Upper lobe of right lung (tissue), 1 donor: ENCODE measurements at places on chromosomes 11 and 22. TPM values are rescaled to one million over a fixed set of nuclear protein-coding genes. Genes with fewer than 3 reads are reported as not detected.

GRCh38 chr11:117010808-117011540 is 87.3 kb downstream of the SIK3 start:
- no peak for DNase-seq
- no peaks in the 10 kb centered on the region for H3K4me1 ChIP-seq
- no peaks in the 10 kb centered on the region for H3K36me3 ChIP-seq
- no peaks in the 10 kb centered on the region for H3K27me3 ChIP-seq
- H3K27ac ChIP-seq: no peak overlapping the region
- H3K4me3 ChIP-seq: no peak overlapping the region

DNA sequence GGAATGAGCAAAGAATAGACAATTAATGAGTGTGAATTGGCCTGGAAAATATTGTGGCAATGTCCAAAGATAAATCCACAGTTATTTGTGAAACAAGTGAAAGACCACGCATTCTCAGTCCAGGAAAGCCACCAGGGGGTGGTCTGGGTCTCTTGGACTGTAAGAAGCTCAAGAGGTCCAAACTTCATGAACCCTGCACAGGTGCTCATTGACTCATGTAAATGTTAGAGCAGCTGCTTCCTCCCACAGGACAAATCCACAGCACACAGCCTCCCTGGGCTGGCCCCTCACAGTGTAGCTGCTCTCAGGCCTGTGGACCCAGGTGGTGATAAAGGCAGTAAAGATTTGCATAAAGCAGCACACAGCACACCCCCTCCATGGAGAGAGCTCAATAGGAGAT is 114.0 kb downstream of the ZNF280B start:
- no peak overlapping the region for H3K4me3 ChIP-seq
- H3K4me1 ChIP-seq: no peaks in the 10 kb centered on the region
- peaks cover 4% of the 10 kb centered on the region for H3K27me3 ChIP-seq
- H3K36me3 ChIP-seq: no peaks in the 10 kb centered on the region

DNA sequence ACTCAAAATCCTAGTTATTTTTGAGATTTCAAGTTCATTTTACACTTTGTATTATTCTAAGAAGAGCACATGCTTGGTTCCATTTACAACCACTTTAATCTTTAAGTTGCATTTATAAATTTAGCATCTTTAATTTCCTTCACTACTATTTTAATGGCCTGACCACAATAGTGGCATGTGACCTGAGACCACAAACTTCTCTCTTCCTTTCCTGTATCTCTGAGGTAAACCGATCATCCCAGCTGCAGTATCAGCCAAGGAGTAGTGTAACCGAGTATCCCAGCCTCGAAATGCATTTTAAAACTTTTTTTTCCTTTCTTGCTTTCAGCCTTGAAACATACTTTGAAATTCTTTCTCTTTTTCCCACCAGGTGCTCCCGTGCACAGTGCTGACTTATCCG is 28.7 kb upstream of the CBX6 start:
- H3K27ac ChIP-seq: no peak overlapping the region
- no peaks in the 10 kb centered on the region for H3K4me1 ChIP-seq
- no peaks in the 10 kb centered on the region for H3K36me3 ChIP-seq
- H3K27me3 ChIP-seq: no peaks in the 10 kb centered on the region

DNA sequence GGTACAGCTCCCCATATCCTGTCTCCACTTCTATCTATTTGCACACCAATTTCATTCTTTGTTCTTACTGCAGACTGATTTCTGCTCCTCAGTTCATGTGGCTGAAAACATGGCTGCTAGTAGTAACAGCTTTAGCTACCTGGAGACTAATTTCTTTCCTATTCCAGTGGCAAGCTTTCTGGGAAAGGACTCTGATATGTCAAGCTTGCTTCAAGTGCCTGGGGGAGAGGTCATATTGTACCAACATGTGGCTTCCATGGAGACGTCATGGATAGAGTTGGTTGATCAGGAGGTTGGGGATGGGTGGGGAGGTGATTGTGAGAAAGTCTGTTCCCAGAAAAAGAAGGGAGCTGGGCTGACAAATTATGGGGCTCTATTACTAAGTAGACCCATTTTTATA is 44.9 kb downstream of the ADM start:
- H3K27me3 ChIP-seq: no peaks in the 10 kb centered on the region
- no peak overlapping the region for H3K27ac ChIP-seq
- no peaks in the 10 kb centered on the region for H3K36me3 ChIP-seq
- H3K4me3 ChIP-seq: no peak overlapping the region
- peaks cover 17% of the 10 kb centered on the region for H3K4me1 ChIP-seq

DNA sequence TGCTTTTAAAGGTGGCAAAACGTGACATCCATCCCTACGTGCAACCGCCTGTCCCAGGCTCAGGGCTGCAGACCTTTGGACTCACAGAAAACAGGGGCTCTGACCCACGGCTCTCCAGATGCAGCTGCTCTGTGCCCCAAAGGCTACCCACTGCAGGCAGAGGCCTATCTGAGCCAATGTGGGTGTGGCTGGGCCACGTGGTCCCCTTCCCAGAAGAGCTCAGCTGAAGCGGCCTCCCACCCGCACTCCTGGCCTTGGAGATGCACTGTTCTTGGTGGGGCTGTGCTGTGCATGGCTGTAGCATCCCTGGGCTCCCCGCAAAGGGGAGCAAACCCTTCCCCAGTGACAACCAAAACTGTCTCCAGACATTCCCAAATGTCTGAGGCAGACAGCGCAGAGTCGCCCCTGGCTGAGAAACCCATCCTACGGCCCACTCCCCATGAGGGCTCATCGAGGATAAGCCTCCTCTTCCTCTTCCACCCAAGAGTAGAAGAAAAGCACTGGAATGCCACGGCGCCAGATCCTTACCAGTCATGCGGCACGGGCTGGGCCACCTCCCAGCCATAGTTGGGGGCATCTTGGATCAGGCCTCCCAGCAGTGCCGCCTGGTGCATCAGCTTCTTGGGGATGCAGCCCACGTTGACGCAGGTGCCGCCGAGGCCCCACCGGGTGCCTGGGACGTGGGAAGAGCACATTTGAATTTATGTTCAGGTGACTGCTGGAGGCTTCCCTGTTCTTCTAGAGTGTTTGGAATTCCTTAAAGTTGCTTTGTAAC is 23.1 kb upstream of the COMT start:
- H3K27me3 ChIP-seq: no peaks in the 10 kb centered on the region
- no peak overlapping the region for H3K4me3 ChIP-seq
- peaks cover 50% of the 10 kb centered on the region for H3K36me3 ChIP-seq
- H3K27ac ChIP-seq: no peak overlapping the region

DNA sequence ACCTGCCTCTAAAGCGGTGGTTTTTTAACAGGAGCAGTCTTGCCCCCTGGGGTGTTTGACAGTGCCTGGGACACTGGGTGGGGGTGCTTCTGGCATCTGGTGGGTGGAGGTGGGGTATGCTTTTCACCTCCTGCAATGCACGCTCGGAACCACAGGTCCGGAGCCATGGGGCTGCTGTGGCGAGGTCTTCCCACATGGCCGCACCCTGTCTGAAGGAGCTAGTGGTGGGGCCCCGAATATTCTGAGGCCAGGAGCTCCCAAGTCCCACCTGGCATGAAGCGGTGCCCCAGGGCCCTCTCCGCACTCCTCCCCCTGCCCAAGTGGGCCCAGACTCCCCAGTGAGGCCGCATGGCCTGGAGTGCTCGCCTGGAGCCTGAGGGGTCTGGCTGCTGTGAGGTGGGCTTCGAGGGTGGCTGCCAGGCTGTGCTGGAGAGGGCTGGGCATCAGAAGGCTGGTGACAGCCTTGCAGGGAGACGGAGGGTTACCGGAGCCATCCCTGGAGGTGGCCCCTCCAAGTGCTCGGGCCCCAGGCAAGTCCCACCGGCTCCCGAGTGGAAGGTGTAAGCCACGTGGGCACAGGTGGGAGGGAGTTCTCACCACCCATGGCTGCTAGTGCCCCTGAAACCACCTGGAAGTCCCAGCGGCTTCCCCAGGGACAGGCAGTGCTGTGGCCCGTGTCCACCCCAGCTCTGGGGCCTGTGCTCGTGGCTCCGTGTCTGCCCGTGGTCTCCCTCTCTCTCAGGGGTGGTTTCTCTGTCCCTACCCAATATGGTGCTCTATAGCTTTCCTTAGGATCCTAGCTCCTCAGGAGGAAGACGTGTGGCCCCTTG is 15.1 kb downstream of the TBX1 start:
- DNase-seq: no peak
- H3K36me3 ChIP-seq: no peaks in the 10 kb centered on the region
- H3K27ac ChIP-seq: no peak overlapping the region
- peaks cover 24% of the 10 kb centered on the region for H3K27me3 ChIP-seq
- H3K4me1 ChIP-seq: peaks cover 4% of the 10 kb centered on the region
- H3K4me3 ChIP-seq: no peak overlapping the region

DNA sequence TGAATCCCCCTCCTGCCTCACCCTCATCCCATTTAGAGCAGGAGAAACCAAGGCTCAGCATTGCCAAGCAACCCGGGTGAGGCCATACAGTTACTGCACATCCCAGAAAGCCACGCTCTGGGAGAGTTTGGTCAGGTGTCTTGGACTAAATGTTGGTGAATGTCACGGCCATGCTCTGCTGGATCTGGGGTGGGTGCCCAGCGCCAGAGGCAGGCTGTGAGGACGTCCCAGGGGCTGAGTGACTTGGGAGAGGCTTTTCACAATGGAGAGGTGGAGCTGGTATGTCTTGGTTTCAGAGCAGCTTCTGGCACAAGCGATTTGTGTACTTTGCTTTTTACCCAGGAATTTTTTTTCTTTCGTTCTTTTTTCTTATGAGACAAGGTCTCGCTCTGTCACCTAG is 6.6 kb downstream of the SERHL2 start:
- no peaks in the 10 kb centered on the region for H3K27me3 ChIP-seq
- peaks cover 4% of the 10 kb centered on the region for H3K4me1 ChIP-seq
- no peak overlapping the region for H3K27ac ChIP-seq
- H3K36me3 ChIP-seq: no peaks in the 10 kb centered on the region
- H3K4me3 ChIP-seq: no peak overlapping the region

DNA sequence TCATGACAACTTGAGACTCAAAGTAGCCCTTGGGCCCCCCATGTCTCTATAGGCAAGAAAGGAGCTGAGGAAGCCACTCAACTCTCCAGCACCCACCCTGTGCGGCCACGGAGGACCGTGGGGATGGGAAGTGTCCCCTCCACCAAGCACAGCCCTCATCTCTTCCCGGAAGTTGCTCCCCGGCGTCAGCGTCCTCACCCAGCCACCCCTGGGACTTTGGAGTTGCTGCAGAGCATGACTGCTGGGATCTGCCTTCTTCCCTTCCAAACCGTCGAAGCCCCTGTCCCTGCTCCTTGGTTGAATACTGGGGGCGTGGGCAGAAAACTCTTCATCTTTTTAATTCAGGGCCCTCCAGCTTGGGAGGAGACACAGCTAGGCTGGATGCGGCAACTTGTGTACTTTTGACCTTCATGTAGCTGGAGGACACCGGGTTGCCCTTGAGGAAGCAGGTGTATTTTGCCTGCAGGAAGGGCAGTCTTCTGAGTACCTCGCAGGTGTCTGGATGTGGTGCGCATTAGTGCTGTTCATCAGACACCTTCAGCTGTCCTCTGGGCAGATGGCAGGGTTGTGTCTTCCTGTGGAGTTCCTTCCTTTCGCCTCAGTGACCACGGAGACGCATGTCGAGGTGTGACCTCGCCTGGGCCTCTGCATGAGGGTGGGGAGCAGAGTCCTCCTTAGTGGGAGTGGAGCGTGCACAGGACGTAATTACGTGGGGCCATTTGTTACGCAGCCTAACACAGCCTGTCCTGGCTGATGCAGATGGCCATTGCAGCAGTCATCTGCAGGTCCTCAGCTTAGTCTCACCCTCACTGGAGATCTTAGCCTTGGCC is 12.2 kb upstream of the IFITM3 start:
- DNase-seq: no peak
- no peak overlapping the region for H3K27ac ChIP-seq
- no peaks in the 10 kb centered on the region for H3K27me3 ChIP-seq

DNA sequence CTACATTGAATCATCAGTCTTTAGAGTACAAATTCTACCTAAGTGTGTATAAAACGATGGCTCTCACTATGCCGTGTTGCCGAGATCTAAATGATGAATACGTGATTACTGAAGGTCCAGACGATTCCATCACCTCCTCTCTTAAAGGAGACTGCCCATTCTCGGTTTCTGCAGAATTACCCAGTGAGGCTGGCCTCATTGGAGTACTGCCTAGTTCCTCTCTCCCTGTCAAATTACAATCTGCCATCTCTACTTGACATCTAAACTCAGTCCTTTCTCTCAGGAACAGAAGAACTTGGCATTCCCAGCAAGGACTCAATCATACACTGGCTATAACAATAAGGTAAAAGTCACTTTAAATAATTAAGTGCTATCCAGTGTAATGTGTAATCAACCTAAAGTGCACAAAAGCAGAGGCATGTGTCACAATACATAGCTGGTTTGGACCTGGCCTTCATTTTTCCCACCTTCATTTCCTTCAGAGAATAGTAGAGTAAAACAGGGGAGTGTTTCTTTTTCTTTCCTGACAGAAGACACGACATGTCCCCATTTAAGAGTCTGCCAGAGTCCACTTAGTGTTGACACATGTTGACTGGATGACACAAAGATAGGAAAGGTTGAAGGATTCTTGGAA is 634.1 kb downstream of the LRRC4C start:
- H3K4me1 ChIP-seq: no peaks in the 10 kb centered on the region
- H3K27ac ChIP-seq: no peak overlapping the region
- H3K4me3 ChIP-seq: no peak overlapping the region

DNA sequence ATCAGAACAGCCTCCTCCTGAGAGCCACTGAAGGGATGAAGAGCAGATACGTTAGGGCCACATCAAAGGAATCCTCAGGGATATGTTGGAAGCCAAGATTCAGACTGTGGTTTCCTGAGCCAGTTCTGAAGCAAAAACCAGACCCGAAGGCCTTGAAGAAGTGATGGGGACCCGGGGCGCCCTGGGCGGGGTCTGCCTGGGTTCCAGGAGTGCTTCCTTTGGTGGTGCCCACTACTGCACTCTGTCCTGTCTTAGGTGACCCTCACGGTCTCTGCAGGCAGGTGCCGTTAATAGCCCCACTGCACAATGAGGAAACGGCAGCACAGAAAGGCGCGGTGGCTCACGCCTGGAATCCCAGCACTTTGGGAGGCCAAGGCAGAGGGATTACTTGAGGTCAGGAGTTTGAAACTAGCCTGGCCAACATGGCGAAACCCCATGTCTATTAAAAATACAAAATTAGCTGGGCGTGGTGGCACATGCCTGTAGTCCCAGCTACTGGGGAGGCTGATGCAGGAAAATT is 12.9 kb upstream of the SH3BP1 start:
- no peaks in the 10 kb centered on the region for H3K27me3 ChIP-seq
- no peak for DNase-seq
- H3K36me3 ChIP-seq: peaks cover 28% of the 10 kb centered on the region
- H3K4me1 ChIP-seq: peaks cover 42% of the 10 kb centered on the region

DNA sequence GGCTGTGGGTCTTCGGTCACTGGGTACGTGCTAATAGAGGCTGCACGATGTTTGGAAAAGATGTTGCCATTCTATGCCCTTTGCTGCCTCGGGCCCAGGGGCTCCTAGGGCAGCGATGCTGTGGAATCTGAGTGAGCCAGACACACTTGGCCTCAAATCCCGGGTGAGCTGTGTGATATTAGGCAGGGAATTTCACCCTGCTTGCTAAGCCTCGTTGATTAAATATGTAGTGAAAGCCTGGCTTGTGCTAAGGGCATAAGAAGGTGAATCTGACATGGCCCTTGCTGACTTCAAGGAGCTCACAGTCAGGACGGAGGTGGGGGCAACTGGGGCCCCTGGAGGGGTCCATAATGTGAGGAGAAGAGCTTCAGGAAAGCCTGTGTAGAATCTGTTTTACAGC is 5.4 kb upstream of the HMOX1 start:
- no peak overlapping the region for H3K27ac ChIP-seq
- H3K4me1 ChIP-seq: peaks cover 27% of the 10 kb centered on the region
- H3K36me3 ChIP-seq: no peaks in the 10 kb centered on the region
- no peak for DNase-seq
- H3K27me3 ChIP-seq: no peaks in the 10 kb centered on the region

The DEFB131B gene
- total RNA-seq: not detected

The ANKRD49 gene
- 16.6 TPM for total RNA-seq

The DEFB108B gene
- total RNA-seq: not detected

The GAL gene
- not detected for total RNA-seq

The CSF2RB gene
- total RNA-seq: 27.2 TPM

The LMO2 gene
- 65.1 TPM for total RNA-seq
